ENCODE measurements at places on chromosomes 11 and 22.

DNA sequence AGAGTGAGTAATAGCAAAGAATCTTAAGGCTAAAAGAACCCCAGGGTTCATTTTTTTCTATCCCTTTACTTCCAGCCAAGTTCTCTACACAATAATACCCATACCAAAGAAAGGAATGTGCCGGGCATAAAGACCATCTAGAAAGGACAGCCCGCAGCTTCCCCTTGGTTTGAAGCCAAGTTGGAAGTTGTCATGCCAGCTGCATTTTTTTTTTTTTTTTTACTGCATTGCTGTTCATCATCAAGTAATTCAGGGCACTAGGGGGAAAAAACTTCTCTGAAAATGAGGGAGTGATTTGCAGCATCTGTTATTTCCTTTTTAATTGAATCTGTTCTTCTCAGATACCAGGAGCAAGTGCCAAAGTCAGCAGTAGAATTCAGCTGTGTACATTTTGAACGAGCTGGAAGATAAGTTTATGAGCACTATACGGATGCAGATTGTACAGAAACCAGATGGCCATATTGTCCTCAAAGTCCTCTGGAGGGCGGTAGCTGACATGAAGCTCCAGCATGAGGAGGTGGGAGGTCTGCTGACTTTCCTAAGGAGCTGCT, 56.4 kb downstream of the UBASH3B start:
- no peak for DNase-seq

DNA sequence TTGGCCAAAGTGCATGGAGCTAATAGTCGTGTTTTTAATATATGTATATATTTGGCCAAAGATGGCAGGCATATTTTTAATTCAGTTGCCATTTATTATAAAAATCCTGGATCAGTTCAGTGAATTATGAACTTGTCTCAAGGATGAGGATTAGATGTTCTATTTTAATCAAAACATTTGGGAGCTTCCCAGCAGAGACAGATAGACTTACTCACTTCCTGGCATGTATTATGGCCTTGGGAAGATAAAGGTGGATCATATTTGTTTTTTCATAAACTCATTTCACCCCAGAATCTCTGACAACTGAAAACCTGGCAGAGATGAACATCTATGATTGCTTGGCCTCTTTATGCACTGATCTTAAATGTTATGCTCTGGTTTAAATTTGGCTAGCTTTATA, 148.8 kb downstream of the NCAM1 start:
- no peak for DNase-seq

DNA sequence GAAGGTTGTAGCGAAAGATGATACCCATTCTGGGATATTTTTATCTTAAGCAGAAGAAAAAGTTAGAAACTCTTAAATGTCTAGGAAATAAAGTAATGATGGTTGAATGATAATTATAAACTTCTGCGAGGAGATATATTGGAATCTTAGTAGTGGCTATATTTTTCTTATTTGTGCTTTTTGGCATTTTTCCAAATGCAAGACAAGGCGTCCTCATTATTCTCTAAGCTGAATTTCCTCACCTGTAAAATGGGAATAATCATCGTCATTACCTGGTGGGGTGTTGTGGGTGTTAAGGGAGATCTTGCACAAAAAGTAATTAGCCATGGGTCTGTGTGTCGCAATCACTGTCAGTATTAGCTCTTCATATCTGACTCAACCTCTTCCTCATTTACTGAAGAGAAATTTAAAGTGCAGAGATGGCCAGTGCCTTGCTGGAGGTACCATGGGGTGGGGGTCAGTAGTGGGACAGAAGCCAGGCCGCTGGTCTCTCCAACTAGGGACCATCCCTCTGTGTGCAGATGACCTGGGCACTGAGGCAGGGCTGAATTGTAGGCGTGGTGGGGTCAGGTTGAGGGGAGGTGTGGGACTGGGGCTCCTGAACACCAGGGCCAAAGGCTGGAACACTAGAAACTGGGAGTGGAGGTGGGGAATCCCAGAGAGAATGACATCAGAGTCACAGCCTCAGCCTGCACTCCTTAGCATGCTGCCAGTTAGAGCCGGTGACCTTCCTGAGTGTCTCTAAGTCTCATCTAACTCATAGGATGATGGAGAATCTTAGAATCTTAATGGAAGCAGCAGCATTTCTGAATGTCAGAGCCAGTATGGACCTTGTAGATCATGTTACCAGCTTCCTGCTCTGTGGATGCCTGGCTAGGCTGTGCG, 4.1 kb downstream of the PITPNM1 start:
- no peak for DNase-seq

DNA sequence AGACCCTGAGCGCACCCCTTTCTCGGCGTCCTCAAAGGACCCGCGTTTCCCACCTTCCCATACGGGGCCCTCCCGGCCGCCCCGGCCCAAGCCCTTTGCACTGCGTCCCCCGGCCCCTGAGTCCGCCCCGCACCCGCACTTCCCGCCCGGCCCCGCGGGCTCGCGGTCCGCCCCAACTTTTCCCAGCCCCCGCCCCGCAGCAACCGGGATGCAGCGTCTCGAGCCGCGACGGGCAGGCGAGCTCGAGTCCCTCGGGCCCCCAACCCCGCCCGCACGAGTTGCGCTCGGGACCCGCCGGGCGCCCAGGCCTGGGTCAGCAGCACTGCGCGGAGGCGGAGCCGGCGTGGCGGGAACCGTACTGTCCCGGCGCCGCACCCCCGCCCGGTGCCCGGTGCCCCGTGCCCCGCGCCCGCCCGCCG, 371 bp downstream of the SMCO4 start:
- DNase-seq: no peak

Measured in stimulated activated CD8-positive, alpha-beta memory T cell treated with anti-CD3 and anti-CD28 coated beads, Interleukin-7, amount 100 ng/mL, for 24 hours (primary cell).